ENCODE measurements at places on chromosomes 6 and 20. TPM values are rescaled to one million over a fixed set of nuclear protein-coding genes. Genes with fewer than 3 reads are reported as not detected.

DNA sequence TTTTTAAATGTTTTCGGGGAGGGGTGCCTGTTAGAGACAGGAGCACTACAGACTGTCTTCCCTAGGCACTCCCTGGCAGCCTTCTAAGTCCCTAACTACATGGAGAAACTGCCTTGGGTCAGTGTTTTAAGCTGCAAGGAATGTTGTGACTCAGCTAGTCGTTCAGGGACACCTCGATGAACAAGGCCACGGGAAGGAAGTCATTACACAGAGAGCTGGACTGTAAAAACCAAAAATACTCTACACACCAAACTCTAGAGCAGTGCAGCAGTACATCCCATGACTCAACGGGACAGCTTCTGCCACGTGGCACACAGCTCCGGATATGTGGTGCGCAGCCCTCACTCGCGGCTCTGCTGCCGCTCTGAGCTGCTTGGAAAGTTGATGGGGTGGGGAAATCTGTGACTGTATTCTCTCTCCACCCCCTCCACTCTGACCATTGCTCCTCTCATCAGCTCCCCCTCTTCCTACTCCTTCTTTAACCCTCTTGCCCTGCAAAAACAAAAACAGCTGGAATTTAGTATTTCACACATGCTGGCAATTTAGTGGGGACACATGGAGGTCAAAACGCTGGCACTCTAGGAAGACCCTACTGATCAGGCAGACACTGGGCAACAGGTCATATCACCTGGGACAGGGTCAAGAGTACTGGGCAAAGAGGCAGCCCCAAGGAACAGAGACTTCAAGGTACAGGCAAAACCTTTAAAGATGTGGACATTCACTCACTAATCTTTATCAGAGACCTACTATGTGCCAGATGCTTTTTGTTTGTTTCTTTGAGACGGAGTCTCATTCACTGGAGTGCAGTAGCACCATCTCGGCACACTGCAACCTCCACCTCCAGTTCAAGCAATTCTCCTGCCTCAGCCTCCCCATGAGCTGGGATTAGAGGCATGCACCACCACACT, 10.9 kb upstream of the LPIN3 start:
- peak; percentile 99 for DNase-seq

GRCh38 chr6:48951917-48952316, 511.1 kb downstream of the MMUT start:
- no peak for DNase-seq

GRCh38 chr20:18403269-18403668, 63.6 kb downstream of the DZANK1 start:
- no peak for DNase-seq

Gene CNBD2
- total RNA-seq = 5.5 TPM

Gene MCM8
- total RNA-seq = 29.0 TPM
